ENCODE measurements at places on chromosomes 7 and 10.

DNA sequence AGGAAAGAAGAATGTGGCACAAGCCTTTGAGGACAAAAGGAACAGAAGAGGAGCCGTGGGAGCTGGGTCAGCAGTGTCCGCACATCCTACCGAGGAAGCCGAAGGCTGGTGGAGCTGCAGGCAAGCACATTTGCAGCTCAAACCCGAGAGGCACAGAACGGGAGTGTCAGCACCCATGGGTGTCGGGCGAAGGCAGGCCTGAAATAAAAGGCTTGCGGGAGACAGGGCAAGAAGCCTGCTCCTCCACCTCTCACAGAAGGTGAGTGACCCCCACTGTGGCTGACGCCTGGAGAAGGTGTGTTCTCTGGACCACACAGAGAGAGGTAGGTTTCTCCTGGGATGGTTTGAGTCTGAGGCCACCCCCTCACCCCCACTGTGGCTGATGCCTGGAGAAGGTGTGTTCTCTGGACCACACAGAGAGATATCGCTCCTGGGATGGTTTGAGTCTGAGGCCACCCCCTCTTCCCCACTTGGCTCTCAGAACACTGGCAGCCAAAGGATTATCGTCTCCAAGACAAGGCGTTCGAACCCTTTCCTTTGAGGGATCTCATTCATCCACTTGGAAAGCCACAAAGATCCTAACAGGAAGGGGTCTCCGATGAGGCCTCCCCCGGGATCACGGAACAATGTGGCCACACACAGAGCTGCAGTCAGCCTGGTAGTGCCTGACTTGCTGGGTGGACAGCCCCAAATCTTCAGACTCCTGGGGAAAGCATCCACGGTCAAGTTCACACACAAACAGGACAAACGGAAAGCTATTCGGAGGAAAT lies 21.6 kb upstream of the GTPBP4 start:
- no peak for DNase-seq

GRCh38 chr10:83469728-83470331 lies 669.5 kb upstream of the GHITM start:
- no peak for DNase-seq

DNA sequence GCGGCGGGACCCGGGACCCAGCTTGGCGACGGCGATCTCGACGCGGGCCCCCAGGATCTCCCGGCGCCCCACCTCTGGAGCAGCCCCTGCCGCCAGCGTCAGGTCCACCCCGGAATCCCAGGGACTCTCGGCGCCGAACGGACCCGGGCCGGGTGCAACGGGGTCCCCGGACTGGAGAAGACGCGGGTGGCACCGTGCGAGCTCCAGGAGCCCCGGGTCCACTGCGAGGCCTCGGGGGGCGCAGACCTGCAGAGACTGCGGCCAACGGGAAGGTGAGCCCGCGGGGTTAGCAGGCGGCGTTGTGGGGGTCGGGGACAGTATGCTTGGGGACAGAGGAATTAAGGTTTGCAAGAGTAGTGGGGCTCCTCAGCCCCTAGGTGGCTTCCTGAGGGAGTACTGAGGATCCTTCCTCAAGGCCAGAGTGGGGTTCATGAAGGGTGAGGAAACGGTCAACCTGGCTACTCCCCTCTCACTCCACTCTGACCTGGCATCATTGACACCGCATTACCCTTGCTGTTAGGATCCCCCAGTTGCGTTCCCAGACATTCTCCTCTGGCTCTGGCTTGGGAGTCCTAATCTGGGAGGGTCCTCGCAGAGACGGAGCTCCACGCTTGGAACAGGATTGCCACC lies 353 bp downstream of the EPHB6 start:
- DNase-seq, result no peak

DNA sequence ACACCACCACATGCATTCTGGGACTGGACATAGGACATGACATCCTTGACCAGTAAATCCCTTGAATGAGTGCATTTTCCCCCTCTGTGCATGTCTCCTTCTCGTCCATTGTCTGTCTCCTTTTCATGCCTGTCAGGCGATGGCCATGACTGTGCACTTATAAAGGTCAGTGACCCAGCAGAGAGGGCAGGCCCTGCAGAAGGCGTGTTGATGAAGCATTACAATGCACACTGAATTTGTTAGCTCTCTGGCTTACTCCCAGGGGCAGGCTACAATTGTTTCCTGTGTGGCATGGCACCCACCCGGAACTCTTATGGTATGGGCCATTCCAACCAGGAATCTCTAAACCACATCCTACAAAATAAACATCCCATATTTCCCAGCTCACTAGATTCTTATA lies 71.1 kb downstream of the SAMD9 start:
- peak; percentile 32 for DNase-seq

- DNase-seq, result no peak
These were observed 430.4 kb downstream of the TFEC start for GRCh38 chr7:115600207-115600606.

DNA sequence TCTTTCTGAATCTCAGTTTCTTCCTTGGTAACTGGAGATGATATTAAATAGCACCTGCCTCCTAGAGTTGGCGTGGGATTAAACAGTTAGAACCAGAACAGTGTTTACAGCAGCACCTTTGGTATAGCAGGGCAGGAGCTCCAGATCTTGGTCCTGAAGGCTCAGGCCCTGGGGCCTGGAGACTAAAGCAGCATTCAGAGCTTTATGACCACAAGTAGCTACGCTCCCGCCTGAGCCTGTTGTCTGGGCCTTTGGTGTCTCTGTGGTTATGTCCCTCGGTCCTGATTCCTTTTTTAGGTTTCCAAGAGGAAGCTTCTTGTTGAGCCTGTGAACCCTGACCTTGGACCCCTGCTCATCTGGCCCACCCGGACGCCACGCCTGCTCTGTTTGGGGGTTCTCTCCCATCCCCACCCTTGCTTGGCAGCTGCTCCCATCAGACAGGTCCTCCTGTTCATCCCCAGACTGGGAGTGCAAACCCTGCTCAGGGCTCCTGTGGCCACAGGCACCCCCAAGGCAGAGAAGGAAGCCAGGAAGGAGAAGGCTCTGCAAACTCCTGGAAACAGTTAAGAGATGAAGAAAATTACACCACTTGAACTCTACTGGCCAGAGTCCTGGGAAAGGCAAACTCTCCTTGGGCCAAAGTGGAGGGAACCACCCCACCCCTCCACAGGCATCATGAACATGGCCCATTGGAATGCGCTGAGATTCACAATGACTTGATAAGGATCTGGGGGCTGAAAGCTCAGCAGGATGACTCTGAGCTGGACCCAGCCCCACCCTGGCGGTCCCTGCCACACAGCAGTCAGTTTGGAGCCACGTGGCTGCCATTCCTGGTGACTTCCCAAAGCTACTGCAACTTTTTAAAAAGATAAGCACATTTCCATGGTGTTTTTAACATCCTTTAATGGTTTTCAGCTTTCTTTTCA lies 50.1 kb upstream of the TMEM72 start:
- DNase-seq, result no peak

GRCh38 chr7:74514131-74514591 lies 60.5 kb downstream of the GTF2IRD1 start:
- DNase-seq, result no peak

- peak; percentile 7 for DNase-seq
These were observed 621 bp upstream of the FAM13C start for GRCh38 chr10:59362959-59363381.

DNA sequence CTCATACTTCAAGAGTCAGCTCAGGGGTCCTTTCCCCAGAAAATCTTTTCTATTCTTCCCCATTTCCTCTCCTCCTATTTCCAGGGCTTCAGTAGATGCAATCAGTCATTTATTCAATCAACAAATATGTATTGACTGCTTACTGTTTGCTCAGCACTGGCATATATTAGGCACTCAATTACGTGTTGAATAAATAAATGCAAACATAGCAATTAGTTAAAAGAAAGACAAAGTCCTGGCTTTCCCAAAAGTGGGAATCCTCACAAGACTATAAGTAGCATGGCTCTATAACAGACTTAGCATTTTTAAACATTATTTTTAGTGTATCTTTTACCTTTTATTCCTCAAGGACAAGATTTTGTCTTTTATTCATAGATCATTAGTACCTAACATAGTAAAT lies 111.6 kb downstream of the CHCHD3 start:
- no peak for DNase-seq

GRCh38 chr7:30828591-30828990 lies 57.4 kb downstream of the MINDY4 start:
- DNase-seq, result no peak
